Neural progenitor cell (in vitro differentiated cells): ENCODE measurements at places on chromosomes 16 and 17. TPM values are rescaled to one million over a fixed set of nuclear protein-coding genes. Genes with fewer than 3 reads are reported as not detected.

Gene KRT13
- not detected in 2 replicates for total RNA-seq

Gene MBTPS1
- 52.3 and 54.4 TPM in 2 replicates for total RNA-seq

Gene PHLPP2
- total RNA-seq, result 11.7 and 12.9 TPM in 2 replicates

Gene OXLD1
- total RNA-seq, result 11.9 and 51.4 TPM in 2 replicates

Gene MCRIP1
- 45.6 and 110 TPM in 2 replicates for total RNA-seq

Gene TAOK1
- 83.9 and 125 TPM in 2 replicates for total RNA-seq

Gene THOC6
- total RNA-seq, result 16.6 and 28.6 TPM in 2 replicates

Gene MARVELD3
- total RNA-seq, result 2.0 and 2.2 TPM in 2 replicates

Gene SLC22A31
- total RNA-seq, result 0.87 TPM in 1 of 2 replicates, not detected in the other

Gene TOM1L1
- 83.8 and 107 TPM in 2 replicates for total RNA-seq

Gene C17orf67
- total RNA-seq, result 0.59 and 1.4 TPM in 2 replicates
